ENCODE measurements at places on chromosomes 3 and 15. TPM values are rescaled to one million over a fixed set of nuclear protein-coding genes. Genes with fewer than 3 reads are reported as not detected.
A peak's percentile ranks its signal among the peaks of the same experiment; 100 is the strongest.

GRCh38 chr3:24242012-24242698 lies 252.5 kb downstream of the THRB start:
- peaks cover 14% of the 10 kb centered on the region for H3K4me1 ChIP-seq
- no peaks in the 10 kb centered on the region for H3K36me3 ChIP-seq
- H3K27ac ChIP-seq: no peak overlapping the region
- peak; percentile 80 for DNase-seq

GRCh38 chr3:64648927-64649906 lies 38.6 kb downstream of the ADAMTS9 start:
- H3K27me3 ChIP-seq: no peaks in the 10 kb centered on the region
- no peak for DNase-seq
- H3K36me3 ChIP-seq: no peaks in the 10 kb centered on the region
- no peaks in the 10 kb centered on the region for H3K4me1 ChIP-seq

GRCh38 chr15:99957642-99958013 lies 224.4 kb upstream of the LYSMD4 start:
- H3K27me3 ChIP-seq: no peaks in the 10 kb centered on the region
- no peak for DNase-seq
- H3K27ac ChIP-seq: no peak overlapping the region
- no peaks in the 10 kb centered on the region for H3K36me3 ChIP-seq
- no peak overlapping the region for H3K4me3 ChIP-seq
- H3K4me1 ChIP-seq: no peaks in the 10 kb centered on the region

DNA sequence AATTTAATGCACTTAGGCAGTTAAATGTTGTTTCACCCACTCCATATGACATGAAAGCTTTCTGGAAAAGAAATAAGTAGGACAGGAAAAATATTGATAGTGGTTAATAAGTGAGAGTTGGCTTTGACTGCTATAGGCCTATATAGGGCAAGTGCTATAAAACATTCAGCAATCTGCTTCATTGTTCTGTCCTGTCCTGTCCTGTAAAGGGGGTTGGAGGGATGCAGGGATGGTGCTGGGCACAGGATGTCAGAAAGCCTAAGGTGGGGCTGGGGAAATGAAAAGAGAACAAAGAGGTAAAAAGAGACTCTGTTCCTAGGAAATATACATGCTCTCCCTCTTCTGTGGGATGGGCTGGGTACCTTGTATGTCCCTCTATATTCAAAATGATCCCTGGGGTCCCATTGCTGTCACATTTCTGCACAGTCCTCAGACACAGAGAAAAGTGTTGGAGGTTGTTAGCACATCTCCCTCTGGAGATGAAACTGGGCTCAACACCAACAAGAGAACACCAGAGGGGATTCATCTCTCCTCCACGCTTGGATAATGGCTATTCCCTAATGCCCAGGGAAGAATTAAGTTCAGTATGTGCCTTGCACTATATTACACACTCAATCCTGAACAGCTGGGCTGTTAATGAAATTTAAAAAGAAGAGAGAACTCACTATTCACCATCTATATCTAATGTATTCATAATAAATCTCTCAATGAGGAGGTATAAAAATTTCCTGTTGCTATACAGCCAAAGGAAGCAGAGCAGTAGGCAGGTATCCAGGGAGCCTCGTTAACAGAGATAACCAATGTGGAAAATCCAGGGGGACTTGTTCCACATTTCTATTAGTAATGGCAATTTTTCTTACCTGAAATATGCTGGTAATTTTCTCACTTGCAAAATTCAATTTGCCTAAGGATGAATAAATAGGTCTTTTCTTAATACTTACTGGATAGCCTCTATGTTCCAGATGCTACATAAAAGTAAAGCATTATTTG lies 108.1 kb upstream of the ZBED2 start:
- H3K27ac ChIP-seq: no peak overlapping the region
- H3K36me3 ChIP-seq: no peaks in the 10 kb centered on the region
- DNase-seq: no peak
- H3K4me3 ChIP-seq: no peak overlapping the region
- no peaks in the 10 kb centered on the region for H3K27me3 ChIP-seq

GRCh38 chr3:194640829-194641228 lies 7.6 kb upstream of the TMEM44 start:
- H3K27ac ChIP-seq: no peak overlapping the region
- H3K4me3 ChIP-seq: no peak overlapping the region
- peaks cover 48% of the 10 kb centered on the region for H3K36me3 ChIP-seq
- H3K4me1 ChIP-seq: no peaks in the 10 kb centered on the region
- H3K27me3 ChIP-seq: no peaks in the 10 kb centered on the region

The MUSTN1 gene
- total RNA-seq: 1.5 TPM

DNA sequence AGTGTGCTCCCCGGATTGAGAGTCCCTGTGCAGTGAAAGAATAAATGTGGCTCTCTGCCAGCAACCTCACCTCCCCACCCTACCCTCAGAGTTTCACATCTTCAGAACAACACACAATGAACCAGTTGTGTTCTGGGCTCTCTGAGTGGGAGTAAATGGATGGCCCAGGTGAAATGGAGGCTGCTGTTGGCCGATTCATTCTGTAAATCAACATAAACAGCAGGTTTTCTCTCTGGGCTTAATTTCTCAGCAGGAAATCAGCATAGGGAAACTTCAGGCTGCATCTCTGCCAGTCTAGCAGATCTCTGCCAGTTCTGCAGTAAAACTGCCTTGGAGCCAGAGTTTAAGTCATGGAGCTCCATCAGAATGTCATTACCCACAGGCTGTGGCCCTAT lies 54.6 kb upstream of the FURIN start:
- no peak overlapping the region for H3K27ac ChIP-seq
- peaks cover 25% of the 10 kb centered on the region for H3K36me3 ChIP-seq
- no peaks in the 10 kb centered on the region for H3K27me3 ChIP-seq

DNA sequence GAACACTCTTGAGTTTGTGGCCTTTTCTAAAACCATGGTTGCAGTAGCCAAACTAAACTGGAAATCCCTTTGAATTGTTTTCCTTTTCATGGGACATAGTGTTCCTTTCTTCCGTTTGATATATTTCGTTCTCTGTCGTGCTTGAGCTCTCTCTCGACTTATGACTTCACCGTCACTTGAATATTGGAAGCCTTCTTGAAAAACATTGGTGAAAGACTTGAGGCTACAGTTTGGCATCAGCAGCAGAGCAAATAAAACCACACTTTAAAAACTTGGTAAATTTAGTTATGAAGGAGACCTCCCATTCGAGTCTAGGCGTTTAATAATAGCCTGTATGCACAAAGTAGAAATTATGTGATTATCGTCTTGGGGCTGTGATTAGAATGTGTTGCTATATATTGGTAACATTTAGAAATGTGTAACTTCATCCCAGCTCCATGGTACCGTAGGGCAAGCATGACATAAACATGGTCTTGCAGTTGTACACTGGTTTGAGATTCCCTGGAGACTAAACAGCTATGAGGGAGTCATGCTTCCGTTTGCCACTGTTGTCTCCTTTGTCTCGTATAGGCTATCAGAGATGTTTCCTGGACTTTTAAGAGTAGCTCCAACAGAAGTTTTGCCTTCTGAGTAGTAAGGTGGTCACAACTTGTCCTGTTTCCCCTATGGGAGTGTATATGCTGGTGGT lies 122.3 kb downstream of the PTPRG start:
- no peak for DNase-seq
- H3K27me3 ChIP-seq: peaks cover 3% of the 10 kb centered on the region
- H3K27ac ChIP-seq: no peak overlapping the region
- H3K36me3 ChIP-seq: no peaks in the 10 kb centered on the region
- peaks cover 48% of the 10 kb centered on the region for H3K4me1 ChIP-seq

The SLC9C1 gene
- not detected for total RNA-seq

- H3K4me1 ChIP-seq: peaks cover 18% of the 10 kb centered on the region
- H3K27me3 ChIP-seq: no peaks in the 10 kb centered on the region
- no peak for DNase-seq
- H3K27ac ChIP-seq: no peak overlapping the region
Observed at GRCh38 chr3:11327619-11328018, 55.4 kb downstream of the ATG7 start.

DNA sequence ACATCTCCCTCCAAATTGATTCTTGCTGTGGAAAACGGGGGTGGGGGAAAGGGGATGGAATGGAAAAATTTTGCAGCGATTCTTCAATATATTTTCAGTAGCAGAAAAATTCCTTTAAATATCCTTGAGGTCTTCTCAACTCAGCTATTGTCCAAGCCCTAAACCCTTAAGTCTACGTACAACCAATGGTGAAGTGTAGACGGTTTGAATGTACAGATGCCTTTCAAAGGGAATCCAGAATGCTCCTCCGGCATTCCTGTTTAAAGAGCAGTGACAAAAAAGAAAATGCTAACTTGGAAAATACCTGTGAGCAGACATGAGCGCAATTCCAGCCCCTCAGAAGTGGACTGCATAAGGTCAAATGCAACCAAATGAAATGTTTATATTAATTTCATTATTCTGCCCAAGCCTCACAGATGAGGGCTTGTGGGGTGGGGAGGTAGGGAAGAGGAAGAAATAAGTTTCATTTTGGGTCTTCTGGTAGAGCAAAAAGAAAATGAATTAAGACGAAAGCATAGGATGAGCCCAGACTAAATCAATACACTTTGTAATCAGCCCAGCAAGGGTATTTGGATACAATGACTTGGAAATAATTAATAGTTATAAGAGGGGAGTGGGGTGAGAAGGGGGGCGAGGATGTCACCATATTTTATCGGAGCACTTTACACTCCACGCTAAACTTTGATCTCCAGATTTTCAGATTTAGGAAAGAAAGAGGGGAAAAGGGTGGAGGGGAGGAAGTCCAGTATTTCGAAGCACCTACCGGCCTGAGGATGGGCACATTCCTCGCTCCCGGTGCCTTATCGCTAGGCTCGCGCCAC lies 2.7 kb downstream of the FOXP1 start:
- H3K4me3 ChIP-seq: peak overlapping the region; percentile 73
- H3K27ac ChIP-seq: peak overlapping the region; percentile 85
- H3K27me3 ChIP-seq: no peaks in the 10 kb centered on the region
- no peaks in the 10 kb centered on the region for H3K36me3 ChIP-seq
- DNase-seq: no peak

- H3K4me3 ChIP-seq: no peak overlapping the region
- H3K27ac ChIP-seq: peak overlapping the region; percentile 44
- peak; percentile 64 for DNase-seq
- H3K27me3 ChIP-seq: no peaks in the 10 kb centered on the region
- no peaks in the 10 kb centered on the region for H3K36me3 ChIP-seq
- peaks cover 16% of the 10 kb centered on the region for H3K4me1 ChIP-seq
Observed at GRCh38 chr3:189488241-189488767, 142.9 kb upstream of the TP63 start.

DNA sequence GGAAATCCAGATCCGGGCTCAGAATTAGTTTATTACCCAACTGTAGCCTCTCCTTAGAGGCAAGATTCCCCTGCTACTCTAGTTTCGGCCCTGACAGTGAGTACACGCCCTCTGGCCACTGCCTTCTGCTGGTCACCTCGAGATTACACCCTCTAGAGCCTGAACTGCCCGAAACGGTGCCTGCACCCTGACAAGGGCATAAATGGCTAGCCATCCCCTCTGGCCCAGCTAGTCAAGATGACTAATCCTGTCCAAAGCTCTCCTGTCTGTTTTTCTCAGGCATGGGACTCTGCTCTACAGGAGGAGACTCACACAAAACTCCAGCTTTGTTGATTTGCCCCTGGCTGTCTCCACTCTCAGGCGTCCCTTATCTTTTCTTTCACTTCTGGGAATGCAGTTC lies 150.5 kb upstream of the UBE2E2 start:
- no peak for DNase-seq
- no peak overlapping the region for H3K4me3 ChIP-seq
- H3K27me3 ChIP-seq: no peaks in the 10 kb centered on the region
- no peaks in the 10 kb centered on the region for H3K36me3 ChIP-seq
- no peaks in the 10 kb centered on the region for H3K4me1 ChIP-seq
- H3K27ac ChIP-seq: no peak overlapping the region

The RTP3 gene
- total RNA-seq: not detected

DNA sequence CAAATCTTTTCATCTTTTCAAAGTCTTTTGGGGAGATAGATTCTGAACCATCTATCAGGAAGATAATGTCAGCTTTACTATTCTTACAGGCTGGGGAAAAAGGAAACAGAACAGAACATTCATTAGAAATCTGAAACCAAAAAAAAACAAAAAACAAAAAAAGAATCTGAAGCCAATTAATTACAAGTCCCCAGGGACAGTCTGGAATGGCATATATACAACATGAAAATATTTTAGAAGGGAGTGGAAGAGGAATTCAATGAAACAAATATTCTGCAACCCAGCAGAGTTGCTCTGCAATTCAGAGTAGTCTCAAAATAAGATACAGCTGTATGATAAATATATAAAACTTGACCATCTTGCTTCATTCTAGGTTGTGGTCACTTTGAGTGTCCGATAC lies 41.7 kb upstream of the CAPN7 start:
- no peak overlapping the region for H3K4me3 ChIP-seq
- no peaks in the 10 kb centered on the region for H3K4me1 ChIP-seq
- DNase-seq: no peak
- peaks cover 22% of the 10 kb centered on the region for H3K27me3 ChIP-seq
